SIG-M5 (cell line): ENCODE measurements at places on chromosomes 16 and 17.

DNA sequence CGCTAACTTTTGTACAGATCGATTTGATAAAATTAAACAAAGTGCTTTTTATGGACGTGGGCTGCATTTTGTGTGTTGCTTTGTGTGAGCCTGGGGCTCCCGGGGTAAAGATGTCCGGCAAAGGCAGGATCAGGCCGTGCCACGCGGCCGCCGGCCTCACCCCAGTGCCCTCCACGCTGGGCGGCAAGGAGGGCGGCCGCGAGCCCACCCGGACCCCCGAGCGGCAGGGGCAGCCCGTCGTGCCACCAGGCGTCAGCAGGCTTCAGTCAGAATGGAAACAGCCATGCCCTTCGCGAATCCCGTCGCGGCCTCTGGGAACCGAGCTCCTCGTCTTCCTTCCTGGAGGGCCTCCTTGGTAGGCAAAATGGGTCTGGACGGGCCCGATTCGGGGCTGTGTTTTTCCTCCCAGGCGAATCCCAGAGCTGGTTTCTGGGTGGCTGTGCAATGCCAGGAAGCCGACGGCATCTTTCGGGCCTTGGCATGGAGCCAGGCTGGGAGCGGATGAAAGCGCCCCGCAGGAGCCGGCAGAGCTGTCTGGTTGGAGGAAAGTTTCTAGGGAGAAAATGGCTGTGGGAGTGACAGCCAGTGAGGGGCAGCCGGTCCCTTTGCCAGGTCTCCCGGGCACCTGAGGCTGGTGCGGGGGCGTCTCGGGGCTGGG, 5.5 kb downstream of the SOX8 start:
- no peak for DNase-seq

GRCh38 chr17:9976283-9977179, 71.5 kb upstream of the RCVRN start:
- no peak for DNase-seq

- no peak for DNase-seq
These were observed 220.1 kb downstream of the FOXL1 start for GRCh38 chr16:86798247-86799041.

GRCh38 chr17:50353600-50354195, 7.8 kb downstream of the XYLT2 start:
- DNase-seq, result no peak

DNA sequence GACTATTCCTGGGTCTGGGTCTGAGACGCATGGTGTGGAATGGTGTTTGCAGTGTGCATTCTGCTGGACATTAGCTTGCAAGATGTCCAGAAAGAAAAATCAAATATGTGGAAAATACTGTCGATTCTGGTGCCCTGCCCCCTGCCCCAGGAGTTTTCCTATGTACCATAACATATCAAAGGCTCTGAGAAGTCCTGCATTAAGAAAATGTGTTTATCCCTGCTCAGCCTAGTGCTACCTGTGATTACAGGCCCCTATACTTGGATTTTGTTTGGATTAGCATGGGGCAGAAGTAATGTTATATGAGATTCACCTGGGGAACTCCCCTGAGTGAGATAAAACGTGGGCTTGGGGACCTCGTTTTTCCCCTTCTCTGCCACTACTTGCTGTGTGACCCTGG, 325.0 kb downstream of the CBLN1 start:
- DNase-seq, result no peak

GRCh38 chr16:2471016-2471652, at the start of gene NTN3:
Gene NTN3, plus strand, starts transcription at chr16:2471297. Its CDS starts 405 bp downstream, at chr16:2471702.
- no peak for DNase-seq

DNA sequence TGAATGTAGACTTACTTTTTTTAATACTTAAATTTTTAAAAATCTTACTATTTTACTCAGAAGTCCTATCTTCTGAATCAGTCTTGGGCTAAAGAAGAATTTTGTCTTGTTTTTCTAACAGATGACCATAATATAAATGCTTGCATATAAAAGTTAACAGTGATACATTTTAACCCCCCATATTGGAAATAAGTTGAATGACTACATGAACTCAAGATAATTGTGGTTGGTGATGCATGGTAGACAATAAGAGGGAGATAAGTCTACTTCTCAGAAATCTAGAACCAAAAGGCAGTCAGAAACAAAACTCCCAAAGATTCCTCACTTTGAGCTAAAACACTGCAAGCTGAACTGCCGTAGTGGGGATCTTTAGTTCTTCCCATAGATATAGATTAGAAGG, 868.4 kb upstream of the SOX9 start:
- no peak for DNase-seq

DNA sequence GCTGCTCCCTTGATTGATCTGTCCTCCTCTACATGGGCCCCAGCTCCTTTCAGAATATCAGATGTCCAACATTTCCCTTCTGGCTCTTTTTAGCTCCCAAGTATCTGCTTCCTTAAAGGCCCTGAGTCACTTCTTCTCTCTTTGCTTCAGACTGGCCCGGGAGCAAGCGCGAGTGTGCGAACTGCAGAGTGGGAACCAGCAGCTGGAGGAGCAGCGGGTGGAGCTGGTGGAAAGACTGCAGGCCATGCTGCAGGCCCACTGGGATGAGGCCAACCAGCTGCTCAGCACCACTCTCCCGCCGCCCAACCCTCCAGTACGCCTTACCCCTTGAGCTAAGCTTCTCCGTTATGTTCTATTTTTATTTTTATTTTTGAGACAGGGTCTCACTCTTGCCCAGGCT, 12.3 kb downstream of the CNTROB start:
- DNase-seq, result no peak

DNA sequence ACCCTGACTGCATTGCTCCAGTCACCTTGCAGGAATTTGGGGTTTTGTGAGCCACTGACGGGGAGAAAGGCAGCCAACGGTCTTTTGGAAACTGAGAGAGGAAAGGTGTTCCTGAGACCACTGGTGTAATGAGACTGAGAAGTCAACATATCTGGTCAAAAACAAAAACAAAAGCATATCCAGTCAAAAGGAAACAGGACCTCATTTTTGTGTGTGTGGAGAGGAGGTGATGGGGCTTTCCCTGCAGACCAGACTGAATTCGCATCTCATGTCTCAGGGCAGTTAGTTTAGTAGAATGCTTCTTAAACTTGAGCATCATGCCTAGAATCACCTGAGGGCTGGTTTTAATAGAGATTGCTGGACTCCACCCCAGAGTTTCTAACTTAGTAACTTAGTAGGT, 198.4 kb downstream of the COPRS start:
- no peak for DNase-seq

DNA sequence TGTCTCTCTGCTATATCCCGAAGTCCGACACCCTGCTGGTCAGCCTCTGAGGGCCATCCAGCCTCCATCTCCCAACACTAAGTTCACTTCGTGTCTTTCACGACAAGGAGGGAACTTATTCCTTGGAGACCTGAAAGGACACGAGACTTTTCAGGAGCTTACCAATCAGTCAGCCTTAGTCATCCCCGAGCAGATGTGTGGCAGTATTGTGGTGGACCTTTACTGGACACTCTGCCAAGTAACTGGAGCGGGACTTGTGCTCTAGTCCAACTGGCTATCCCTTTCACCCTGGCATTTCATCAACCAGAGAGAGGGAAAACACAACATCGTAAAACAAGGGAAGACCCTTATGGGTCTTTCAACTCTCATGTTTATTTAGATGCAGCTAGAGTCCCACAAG, 87.1 kb downstream of the EMP2 start:
- DNase-seq, result no peak

- DNase-seq, result no peak
These were observed 41.7 kb downstream of the RAI1 start for GRCh38 chr17:17722906-17723353.

DNA sequence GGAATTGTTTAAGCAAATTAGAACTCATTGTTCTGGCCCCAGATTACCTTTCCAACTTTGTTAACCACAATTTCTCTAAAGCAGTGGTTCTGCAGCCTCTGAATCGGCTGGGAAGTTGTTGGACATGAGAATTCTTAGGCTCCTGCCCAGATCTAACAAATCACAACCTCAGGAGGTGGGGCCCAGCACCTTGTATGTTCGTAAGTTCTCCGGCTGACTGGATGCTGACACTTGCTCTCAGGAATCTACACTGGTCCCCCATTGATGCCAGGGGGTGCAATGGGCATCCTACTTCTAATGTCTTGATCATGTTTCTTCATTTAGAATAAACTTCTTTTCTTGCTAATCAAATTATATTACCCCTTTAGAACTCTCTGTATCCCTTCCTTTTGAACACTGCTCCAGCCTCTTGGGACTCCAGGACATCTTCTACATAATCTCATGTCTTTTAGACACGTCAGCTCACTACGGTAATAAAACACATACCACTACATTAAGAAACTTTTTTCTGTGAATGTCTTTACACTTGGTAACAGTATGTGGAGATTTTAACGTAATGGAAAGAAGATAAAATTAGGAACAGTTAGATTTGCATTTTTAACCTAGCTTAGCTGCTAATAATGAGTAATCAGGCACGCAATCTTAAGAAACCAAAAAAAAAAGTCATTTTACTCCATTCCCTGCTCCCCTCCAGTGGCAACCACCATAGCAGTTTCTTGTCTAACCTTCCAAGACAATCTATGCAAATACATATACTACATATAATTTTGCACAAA, 143.2 kb downstream of the ITFG1 start:
- DNase-seq, result no peak

DNA sequence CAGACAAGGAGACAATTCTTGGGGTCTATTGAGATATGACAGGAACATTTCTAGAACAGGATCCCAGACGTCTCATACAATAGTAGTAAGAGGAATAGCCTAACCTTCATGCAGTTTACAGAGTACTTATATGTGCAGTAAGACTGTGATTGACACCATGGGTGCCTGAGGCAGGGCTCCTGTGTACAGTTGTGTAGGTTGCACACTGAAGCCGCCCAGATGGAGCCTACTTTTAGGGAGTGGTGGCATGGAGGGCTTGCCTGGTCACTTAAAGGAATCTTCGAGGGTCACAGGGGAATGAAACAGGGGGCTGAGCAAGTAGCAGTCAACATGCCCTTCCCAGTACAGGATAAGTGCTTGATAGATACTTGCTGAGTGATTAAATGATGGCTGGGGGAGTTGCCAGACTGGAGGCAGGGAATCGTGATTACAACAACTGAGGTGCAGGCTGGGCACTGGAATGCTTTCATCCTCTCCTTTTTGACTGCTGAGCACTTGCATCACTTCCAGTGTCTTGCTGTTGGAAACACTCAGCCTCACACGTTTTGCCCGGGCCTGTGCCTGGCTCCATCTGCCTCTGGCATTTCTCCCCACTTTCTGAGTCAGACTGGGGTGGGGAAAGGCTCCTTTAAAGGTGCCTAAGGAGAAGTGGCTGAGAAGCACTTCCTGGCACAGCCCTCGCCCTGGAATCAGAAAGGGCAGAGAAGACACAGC, 71.0 kb downstream of the COPRS start:
- no peak for DNase-seq

DNA sequence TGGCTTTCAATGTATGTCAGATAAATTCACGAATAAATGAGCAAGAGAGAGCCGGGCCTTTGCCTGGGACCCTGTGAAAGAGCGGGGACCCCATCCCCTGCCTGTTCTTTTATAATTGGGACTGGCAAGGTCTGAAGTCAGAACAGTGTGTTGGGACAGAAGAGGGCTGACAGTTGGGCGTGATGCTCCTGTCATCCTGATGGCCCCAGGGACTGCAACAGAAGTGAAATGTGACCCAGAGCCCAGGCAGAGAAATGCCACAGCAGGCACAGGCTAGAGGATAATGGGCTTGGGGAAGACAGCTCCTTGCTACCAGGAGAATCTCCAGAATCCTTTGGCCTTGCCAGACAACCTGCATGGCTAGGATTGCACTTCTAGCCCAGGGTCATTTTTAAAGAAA, 37.9 kb downstream of the GSG1L start:
- DNase-seq, result no peak

- DNase-seq, result no peak
These were observed 150.8 kb downstream of the SNX11 start for GRCh38 chr17:48258331-48258730.

- no peak for DNase-seq
These were observed 50.8 kb downstream of the PHKB start for GRCh38 chr16:47511882-47512281.

- DNase-seq, result no peak
These were observed 2.2 kb downstream of the RASD1 start for GRCh38 chr17:17493986-17494466.

DNA sequence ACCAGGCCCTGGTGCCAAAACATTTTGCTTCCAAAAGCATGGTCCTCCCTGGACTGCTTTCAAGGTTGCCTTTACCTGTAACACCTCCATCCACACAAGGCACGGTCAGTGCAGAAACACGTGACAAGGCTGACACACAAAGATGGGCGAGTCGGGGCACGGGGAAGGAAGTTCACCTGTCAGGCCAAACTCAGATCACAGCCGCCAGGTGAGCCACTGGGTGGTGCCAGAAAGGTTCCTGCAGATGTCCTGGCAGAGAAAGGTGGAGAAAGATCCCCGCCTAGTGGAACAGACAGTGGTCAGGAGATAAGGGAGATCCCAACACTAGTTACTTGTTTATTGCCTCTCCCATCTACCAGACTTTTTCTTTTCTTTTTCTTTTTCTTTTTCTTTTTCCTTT, 155.3 kb downstream of the AIPL1 start:
- DNase-seq, result no peak

GRCh38 chr17:8162233-8162996, at the start of gene VAMP2:
Gene VAMP2, minus strand, starts transcription at chr17:8162948. Its CDS starts 69 bp downstream, at chr17:8162879.
- no peak for DNase-seq

DNA sequence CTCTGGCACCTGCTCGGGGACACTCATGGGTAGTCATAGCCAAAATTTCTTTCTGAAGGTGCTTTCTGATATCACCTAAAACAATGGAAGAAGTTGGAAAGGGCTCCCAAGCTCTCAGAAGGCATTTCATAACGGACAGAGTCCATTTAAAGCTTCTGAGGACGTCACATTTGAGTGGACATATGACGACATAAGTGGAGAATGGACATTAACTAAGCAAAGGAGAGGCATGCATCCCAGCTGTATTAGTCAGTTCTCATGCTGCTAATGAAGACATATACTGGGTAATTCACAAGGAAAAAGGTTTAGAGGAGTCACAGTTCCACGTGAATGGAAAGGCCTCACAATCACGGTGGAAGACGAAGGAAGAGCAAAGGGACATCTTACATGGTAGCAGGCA, 260.2 kb upstream of the DYNLRB2 start:
- DNase-seq, result no peak

GRCh38 chr16:84789431-84789830, 30.4 kb upstream of the CRISPLD2 start:
- DNase-seq, result no peak

DNA sequence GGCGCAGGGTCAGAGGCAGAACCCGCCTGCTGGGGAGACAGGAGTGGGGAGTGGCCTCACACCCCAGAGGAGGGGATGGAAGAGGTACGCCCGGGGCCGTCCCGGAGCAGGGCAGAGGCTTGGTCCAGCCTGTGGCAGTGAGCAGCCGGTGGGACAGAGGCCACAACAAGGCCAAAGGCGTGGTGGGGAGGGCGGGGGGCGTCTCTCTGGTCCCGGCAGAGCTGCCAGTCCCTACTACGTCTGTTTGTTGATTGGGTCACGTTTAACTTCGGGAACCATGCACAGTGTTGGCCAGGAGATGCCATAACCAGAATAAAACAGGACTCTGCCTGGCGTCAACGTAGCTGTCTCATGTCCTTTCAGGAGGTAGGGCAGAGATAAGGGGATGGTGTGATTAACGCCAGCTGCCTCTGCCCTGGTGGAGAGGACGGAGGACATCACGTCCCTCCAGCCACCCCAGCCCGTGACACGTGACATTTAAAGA, 192.8 kb downstream of the BANP start:
- DNase-seq, result no peak
